ENCODE measurements at places on chromosomes 6 and 20.

GRCh38 chr6:35082046-35082732 is 59.0 kb downstream of the TCP11 start:
- DNase-seq, result peak; percentile 39

- DNase-seq, result no peak
These were observed 12.0 kb downstream of the SLC12A5 start for GRCh38 chr20:46040902-46041535.

DNA sequence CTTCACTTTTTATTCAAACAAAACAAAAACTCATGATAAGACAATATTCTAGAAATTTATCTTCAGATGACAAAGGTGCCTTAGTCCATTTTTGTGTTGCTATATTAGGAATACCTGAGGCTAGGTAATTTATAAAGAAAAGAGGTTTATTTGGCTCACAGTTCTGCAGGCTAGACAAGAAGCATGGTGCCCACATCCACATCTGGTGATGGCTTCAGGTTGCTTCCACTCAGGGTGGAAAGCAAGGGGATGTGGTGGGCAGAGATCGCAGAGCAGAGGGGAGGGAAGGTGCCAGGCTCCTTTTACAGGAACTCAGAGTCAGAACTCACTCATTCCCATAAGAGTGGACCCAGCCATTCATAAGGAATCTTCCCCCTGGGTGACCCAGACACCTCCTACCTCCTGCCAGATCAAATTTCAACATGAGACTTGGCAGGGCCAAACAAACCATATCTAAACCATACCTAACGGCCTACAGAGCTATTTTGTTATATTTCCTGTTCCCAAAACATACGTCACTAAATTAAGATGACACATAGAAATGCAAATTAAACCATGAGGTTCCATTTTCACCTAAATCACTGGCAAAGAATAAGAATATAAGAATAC is 26.4 kb downstream of the ABHD12 start:
- no peak for DNase-seq

DNA sequence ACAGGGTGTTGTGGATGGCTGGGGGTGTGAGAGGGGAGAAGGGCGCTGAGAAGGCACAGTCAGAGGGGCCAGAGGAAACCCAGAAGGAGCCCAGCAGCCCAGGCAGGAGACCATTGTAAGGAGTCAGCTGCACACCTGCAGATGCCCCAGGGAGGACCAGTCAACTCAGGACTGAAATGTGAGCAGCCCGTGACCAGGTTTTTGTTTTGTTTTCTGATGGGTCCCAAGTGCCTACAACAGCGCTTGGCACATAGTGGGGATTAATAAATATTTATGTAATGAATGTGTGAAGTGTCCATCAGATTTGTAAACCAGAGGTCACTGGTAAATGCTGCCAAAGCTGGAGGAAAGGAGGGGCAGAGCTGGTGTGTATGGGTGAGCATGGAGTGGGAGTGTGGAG is 30.2 kb downstream of the TRAM2 start:
- DNase-seq, result no peak

- DNase-seq, result no peak
These were observed 22.2 kb downstream of the ZBP1 start for GRCh38 chr20:57598060-57598459.

Data from smooth muscle cell of the brain vasculature (primary cell).